H4 (cell line): ENCODE measurements at places on chromosomes 3 and 15. TPM values are rescaled to one million over a fixed set of nuclear protein-coding genes. Genes with fewer than 3 reads are reported as not detected.

- DNase-seq: no peak
Observed at GRCh38 chr15:45581919-45582318, 5.3 kb upstream of the BLOC1S6 start.

Gene TMEM44
- total RNA-seq: 6.6 and 8.4 TPM in 2 replicates

DNA sequence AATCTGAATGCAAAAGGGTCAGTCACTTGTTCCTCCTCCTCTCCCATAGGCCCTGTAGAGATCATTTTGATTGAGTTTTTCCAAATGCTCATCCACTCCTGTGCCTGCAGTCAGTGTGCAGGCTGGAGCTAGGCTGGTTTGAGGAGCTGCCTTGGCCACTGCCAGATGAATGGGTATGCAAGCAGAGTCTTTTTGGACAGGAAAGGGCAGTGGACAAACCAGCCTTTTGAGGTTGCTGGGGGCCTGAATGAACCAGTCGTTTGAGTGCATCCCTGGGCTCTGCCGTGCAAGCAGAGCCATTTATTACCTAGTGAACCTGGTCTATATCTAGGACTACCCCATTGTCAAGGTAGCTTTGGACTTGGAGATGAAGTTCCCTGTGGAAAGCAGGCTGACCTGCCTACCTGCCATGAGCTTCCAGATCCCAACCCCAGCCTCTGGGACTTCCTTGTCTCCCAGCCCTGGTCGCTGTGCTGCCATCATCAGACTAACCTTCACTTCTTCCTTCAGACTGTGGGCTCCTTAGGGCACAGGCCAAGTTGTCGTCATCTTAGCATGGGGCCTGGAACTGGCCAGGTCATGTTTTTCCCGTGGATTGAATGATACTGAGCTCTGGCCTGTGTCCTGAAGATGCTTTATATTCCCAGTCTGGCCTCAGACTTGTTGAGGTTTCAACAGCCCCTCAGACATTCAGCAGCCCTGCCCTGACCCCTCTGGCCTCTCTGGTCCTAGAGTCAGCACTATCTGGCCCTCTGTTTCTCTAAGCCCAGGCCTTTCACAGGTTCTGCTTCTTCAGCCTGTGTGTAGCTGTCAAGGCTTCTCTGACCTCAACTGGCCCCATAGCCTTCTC lies 55.5 kb upstream of the PRR23C start:
- no peak for DNase-seq

Gene ALPK3
- total RNA-seq: 0.15 and 0.39 TPM in 2 replicates

Gene SPSB4
- total RNA-seq: 1.9 and 2.2 TPM in 2 replicates

DNA sequence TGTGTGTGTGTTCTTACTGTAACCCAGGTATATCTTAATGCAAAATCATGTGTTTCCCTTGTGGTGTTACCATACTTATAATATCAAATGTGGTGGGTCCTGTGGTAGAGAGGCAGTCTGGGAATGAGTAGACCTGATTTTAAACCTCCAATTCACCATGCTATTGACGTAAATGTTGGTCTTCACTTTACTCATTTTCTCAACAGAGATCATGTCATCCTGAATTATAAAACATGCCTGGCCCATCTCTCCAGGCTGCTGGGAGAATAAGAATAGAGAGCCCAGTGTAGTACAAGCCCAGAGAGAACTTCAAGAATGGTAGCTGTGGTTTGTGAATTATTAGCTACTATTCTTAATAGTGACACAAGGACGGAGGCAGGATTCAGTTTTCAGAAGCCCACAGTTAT lies 88.1 kb downstream of the MBNL1 start:
- no peak for DNase-seq

GRCh38 chr15:72482275-72482674 lies 8.1 kb downstream of the ARIH1 start:
- DNase-seq: no peak

- DNase-seq: no peak
Observed at GRCh38 chr3:66211779-66212178, 9.0 kb upstream of the SLC25A26 start.

Gene CORO2B
- 0.33 and 0.64 TPM in 2 replicates for total RNA-seq

DNA sequence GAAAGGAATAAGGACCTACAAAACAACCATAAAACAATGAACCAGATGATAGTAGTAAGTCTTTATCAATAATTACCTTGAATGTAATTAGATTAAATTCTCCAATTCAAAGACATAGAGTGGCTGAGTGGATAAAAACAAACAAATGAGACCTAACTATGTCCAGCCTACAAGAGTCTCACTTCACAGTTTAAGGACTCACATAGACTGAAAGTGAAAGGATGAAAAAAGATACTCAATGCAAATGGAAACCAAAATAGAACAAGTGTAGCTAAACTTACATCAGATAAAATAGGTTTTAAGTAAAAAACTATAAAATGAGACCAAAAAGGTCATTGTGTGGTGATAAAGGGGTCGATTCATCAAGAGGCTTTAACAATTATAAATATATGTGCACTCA lies 21.9 kb upstream of the NR1I2 start:
- no peak for DNase-seq

DNA sequence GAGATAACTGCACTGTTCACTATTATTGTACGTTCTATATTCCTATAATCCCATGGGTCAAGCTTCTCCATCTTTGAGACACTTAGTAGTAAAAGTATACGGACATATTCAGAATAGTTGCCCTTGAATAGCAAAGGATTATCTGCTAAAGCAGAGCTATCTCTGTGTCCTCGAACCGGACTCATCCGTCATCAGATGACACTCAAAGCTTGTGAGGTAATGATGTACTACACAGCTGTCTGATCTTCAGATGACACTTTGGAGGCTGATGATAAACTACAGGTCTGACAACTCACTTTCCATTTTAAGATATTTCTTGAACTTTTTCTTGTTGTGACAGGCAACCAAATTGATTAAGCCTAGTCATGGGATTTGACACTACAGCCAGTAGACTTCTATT lies 240.2 kb downstream of the SCAPER start:
- no peak for DNase-seq

Gene ANKRD34C
- total RNA-seq: 0.19 TPM in 1 of 2 replicates, not detected in the other

Gene SH3GL3
- 0.99 and 2.0 TPM in 2 replicates for total RNA-seq

- no peak for DNase-seq
Observed at GRCh38 chr3:143287403-143287802, 167.8 kb downstream of the CHST2 start.

Gene CYP1A1
- total RNA-seq: 0.33 and 2.3 TPM in 2 replicates

GRCh38 chr15:52208306-52208946 lies 17.2 kb upstream of the GNB5 start:
- DNase-seq: peak; percentile 75

GRCh38 chr3:148958696-148959095 lies 32.6 kb upstream of the GYG1 start:
- DNase-seq: no peak

DNA sequence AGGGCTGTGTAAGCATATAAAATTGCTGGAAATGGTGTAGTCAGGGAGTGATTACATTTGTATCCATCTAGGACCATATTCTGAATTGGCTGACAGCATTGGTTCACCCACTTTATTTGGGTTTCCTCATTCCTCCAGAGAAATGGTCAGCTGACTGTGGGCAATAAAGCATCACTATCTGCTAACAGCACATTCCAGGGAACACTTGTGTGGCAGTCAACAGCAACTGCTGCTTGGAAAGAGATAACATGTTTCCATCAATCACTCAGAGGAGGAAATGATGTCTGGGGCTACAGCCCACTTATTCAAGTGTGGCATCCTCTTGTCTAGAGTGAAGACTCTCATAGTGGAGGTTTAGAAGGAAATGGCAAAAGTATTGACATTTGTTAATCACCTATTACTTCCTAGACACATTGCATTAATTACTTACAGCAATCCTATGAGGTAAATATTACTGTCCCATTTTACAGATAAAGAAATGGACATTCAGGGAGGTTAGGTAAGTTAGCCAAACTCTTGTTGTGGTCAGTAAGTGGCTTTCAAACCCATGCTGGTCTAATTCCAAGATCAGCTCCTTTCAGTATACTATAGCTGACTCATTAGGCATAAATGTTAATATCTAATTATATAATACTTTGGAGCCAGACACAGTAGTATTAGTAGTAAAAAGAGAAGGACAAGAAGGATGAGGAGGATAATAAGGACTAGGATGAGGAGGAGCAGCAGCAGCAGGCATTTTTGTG lies 247.8 kb downstream of the ALCAM start:
- DNase-seq: no peak

GRCh38 chr15:73845507-73845906 lies 27.9 kb upstream of the TBC1D21 start:
- no peak for DNase-seq

Gene CNTN3
- 0.06 TPM in 1 of 2 replicates, not detected in the other for total RNA-seq

DNA sequence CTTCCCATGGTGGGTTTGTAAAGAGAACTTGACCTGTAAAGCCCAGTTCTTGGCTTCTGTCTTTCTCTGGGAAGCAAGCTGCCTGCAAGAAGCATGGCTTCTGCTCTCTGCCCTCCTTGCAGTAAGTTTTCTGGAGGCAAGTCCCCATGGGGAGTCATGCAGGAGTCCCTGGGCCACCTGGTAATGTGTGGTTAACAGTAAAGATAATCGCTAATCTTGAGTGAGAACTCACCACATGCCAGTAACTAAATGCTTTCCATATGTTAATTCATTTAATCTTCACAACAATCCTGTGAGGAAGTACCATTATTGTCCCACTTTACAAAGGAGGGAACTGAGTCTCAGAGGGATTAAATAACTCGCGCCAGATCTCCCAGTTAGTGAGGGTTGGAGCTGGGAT lies 4.2 kb downstream of the CAPN3 start:
- DNase-seq: no peak

- no peak for DNase-seq
Observed at GRCh38 chr15:85764649-85765277, 30.0 kb downstream of the KLHL25 start.

GRCh38 chr3:168984872-168985271 lies 678.6 kb downstream of the MECOM start:
- DNase-seq: no peak

DNA sequence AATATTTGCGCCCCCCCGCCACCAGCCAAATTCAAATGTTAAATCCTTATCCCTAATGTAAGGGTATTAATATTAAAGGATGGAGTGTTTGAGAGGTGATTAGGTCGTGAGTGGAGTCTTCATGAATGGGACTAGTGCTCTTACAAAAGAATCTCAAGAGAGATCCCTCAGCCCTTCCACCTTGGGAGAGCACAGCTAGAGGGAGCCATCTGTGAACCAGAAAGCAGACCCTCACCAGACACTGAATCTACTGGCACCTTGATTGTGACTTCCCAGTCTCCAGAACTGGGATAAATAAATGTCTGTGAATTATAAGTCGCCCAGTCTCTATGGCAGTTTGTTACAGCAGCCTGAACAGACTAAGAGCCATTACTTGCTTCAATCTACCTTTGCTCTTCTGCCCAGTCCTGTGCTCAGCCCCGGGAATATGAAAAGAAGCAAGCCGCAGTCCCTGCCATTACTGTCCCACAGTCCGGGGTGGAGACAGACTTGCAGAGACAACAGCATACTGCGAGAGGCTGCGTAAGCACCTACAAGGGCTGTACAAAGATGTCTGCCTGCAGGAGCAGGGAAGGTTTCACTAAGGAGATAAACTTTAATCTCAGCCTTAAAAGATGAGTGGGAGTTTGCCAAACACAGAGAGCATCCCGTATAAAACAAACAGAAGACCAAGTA lies 110.7 kb upstream of the TMCO5A start:
- no peak for DNase-seq

DNA sequence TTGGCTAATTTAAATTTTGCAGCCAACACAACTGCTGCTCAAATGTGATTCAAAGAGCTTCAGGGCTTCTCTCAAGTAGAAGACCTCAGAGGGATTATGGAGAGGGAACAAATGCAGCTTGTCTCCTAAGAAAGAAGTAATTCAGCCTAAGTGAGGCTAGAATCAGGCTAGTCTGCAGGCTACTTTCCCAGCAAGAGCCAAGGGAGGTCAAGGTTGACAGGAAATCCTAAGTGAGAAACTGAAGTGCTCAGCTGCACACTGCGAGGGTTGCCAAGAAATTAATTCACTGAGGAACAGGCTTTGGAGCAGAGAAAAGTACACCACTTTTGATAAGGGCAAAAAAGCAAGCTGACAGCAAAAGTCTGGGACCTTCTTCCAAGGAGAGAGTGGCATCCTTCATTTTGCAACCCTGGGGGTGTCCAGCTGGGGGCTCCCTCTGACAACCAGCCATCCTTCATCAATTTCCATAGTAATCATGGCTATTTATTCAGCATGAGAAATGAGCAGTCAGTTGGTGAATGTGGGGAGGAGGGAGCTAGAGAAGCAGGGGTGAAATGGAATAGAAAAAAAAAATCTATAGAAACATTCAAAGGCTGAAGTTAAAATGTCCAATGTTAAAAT lies 646.4 kb upstream of the ADAMTS9 start:
- DNase-seq: no peak

DNA sequence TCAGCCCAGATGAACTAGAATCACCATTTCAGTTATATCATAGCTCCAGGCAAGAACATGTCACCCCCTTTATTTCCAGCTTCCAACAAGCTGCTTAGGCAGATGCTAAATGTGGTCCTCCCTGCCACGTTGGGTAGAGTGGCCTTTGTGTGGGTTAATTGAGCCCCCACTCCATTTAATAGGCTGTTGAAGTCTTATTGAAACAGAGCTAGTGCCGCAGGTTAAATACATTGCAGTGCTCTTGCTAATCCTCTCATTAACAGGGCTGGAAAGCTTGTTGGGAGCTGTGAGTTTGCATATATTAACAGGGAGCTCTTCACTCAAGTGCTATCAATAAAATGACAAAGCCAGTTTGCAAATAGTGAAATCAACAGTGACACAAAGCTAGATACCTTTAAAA lies 248.4 kb upstream of the CMC1 start:
- DNase-seq: no peak

Gene GRM7
- not detected in 2 replicates for total RNA-seq

Gene XCR1
- total RNA-seq: not detected in 2 replicates

DNA sequence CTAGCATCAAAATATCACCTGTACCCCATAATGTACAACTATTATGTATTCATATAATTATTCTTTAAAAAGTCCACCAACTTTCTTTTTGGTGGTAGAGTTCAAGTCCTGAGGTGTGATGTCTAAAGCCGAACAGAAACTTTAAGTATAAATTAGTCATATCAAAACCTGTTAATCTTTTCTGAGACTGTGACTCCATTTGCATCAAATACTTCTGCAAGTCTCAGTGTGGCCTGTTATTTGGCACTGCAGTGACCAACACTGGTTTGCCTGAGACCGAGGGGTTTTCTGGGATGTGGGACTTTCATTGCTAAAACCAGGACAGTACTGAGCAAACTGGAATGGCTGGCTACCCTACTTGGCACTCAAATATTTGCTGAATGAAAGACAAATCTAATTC lies 7.3 kb downstream of the NGLY1 start:
- DNase-seq: no peak

DNA sequence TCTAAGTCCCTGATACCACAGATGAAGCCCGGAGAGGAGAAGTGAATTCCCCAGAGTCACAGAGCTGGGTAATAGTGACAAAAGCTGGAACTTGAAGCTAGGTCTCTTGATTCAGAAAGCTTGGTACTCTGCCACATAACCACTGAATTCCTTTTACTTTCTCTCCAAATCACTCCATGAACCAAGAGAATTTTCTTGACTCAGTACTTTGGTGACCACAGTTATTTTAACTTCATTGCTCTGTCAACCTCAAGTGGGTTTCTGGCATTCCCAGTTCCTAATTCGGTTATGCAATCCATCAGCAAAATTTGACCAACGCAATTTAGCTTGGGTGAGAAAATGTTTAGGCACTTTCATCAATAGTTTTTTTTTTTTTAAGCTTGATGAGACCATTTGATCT lies 61.0 kb upstream of the PPARG start:
- peak; percentile 92 for DNase-seq
